PC-3 (cell line): ENCODE measurements at places on chromosomes 11 and 22.

GRCh38 chr11:14751975-14752407 lies 108.4 kb downstream of the PDE3B start:
- no peak for DNase-seq

DNA sequence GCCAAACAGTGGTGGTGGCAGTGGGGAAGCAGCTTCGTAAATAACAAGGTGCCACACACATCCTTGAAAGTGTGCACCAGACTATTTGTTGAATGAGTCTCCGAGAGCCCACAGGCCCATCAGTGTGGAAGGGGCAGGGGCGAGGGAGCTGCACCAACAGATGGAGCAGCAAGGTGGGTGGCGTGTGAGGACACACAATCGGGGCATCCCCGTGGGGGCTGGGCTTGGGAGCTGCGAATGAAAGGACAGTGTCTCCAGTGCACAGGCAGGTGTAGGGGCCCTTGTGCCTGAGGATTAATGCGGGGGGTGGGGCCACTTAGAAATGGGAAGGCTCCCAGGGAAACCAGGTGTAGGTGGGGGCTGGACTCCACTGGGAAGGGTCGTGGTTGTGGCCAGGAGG lies 2.8 kb downstream of the NRXN2 start:
- no peak for DNase-seq

GRCh38 chr22:35838855-35839576 lies 121.3 kb downstream of the APOL5 start:
- peak; percentile 54 for DNase-seq

DNA sequence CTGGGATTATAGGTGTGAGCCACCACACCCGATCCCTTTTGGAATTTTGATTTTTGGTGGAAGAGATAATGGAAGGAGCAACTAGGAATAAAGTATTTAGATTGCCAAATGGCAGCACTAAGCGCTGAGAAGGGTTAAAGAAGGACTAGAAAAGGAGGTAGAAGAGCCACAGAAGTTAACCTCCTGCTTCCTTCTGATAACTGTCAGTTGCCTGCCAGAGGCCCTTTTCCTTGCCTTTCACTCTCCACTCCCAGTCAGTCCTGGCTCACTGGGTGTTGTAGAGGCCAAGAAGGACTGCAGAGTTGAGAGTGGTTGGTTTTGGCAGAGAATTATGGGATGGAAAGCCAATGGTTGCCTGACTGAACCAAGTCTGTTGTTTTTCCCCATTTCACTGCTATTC lies 19.3 kb downstream of the ZC3H12C start:
- DNase-seq: no peak

DNA sequence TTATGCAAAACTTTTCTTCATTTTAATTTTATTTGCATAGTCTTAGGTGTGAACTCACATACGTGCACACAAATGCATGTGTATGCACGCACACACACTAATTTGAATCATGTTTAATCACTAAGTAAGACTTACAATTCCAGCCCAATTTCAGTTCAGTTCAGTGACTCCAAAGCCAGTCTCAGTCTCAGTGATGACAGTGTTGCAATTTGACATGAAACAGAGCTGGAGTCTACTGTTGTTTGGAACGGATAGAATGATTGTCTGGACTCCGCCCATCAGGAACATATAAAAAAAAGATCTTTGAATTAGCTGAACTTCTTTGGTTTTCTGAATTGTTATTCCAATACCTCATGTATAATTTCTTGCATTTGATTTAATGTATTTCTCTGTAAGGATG lies 14.9 kb upstream of the OR51S1 start:
- no peak for DNase-seq

DNA sequence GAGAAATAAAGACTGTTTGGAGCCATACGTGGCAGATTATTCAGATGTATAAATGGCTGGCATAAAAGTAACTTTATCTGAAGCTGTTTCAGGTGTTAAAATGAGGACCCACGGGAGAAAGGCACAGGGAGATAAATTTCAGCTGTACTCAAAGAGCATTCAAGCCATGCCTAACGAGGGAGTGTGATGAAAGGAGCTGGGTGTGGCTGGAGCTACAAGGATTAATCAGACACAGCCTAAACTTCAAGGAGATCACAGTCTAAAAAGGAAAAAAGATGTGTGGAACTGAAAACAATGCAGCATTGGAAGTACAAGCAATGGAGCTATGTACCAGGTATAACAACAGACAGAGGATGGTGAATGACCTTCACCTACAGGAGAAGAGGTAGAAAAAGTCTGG lies 120.8 kb upstream of the APOA1 start:
- no peak for DNase-seq

DNA sequence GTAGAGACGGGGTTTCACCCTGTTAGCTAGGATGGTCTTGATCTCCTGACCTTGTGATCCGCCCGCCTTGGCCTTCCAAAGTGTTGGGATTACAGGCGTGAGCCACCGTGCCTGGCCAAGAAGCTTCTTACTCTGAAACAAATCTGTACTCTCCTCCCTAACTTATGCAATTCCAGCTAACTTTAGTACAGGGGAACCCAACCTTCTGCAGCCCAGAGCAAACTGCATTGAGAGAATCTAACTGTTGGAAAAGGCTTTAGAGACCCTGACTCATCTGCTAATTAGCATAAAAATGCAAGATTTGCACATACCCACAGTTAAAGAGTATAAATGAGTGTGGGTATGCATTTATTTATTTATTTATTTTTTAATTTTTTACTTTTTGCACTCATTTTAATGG lies 64.8 kb downstream of the APOL5 start:
- DNase-seq: no peak

DNA sequence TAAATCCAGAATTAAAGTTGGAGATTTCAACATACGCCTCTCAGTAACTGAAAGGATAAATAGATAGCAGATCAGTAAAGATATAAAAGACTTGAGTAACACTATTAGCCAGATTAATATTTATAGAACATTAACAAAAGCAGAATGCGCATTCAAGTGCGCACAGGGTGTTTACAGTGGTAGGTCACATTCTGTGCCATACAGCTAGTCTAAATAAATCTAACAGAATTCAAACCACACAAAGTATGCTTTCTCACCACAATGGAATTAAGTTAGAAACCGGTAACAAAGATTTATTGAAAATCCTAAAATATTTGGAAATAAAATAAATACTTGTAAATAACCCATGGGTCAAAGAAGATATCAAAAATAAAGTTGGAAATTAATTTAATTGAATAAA lies 341.0 kb downstream of the DYNC2H1 start:
- DNase-seq: no peak

DNA sequence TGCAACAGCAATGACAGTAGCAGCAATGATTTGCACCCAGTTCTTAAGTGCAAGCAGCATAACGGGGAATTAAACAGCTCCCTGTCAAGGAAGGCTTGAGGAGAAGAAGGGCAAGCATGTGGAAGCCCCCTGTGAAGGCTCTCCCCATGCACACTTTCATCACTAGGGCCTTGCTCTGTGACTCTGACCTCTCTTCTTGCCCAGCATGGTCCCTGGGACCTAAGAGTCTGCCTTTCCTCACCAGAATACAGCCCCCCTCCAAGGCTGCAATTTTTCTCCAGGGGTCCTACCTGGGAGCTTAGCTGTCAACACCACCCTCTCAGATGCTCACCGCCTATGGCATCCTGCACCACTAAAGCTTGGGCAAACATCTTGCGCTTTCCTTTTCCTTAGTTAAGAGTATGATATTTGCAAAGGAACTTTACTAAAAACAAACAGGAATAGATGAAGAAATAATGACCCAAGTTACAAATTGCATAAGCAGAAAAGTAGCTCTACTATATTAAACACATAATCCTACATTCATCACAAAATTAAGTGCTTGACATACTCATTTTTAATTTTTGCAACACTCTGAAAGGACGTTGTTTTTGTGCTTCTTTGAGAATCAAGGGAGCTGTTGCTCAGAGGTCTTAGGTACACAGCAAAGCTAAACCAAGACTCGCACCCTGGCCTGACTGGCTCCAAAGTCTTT lies 187.6 kb downstream of the ADAMTS15 start:
- peak; percentile 43 for DNase-seq

DNA sequence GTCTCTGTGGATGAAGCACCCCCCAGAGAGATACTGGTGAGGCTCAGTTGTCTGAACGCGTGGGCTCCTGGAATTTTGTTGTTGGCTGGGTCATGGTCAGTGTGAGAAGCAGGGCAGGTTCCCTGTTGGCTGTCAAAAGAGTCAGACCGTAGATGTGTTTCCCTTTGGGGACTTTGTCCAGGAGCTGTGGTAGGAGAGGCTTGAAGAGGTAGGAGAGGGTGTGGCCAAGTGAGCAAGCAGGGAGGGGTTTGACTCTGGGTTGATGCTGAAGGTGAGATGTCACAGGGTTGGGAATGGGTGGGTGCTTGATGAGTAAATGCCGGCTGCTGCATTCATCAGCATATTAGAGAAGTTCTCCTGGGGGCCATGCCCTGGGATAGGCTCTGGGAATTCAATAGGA lies 803.2 kb downstream of the TBC1D22A start:
- no peak for DNase-seq

GRCh38 chr11:57380975-57381374 lies at the start of gene PRG3:
Gene PRG3 (minus strand): TSS chr11:57381150. CDS start chr11:57380708, 442 bp downstream.
- DNase-seq: no peak

DNA sequence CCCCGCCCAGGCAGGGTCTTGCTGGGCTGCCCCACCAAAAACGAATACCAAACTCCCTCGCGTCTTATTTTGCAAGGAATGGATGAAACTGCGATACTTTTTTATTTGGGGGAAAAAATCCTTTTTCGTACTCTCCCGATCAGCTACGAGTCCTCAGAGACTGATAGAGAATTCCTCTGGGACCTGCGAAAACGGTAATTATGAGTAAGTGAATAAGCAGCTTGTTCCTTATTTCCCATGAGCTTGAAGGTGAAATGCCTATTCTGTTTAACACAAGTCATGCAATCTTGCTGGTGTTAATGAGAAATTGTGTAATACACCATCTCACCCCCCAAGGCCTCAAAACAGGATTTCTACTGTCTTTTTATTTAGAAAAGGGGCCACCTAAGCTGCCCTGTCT lies 5.5 kb downstream of the GRK3 start:
- DNase-seq: no peak

- no peak for DNase-seq
Observed at GRCh38 chr22:46051646-46052045, 74.7 kb upstream of the WNT7B start.

DNA sequence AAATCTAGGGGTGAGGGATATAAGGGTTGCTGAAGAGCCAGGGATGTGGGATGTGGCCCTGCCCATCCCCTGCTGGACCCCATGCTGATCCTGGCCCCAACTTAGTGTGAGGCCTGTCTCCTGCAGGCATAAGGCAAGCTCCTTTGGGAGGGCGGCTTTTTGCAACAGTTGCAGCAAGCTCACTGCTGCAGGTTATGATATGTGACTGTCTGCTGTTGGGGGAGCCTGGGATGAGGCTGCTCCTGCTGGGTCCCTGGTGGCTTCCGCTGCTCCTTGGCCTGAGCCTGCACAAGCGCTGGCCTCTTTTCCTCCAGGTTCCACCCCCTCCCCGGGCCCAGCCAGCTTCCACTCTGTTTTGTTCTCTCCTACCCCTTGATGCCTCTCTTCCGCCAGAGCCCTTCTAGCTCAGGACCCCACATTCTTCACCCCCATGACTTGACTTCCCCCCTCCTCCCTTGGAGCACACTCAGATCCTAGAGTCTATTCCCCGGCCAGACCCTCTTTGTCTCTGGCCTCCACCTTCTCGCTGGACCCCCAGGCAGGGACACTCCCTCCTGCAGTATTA lies 35.0 kb upstream of the SYT13 start:
- DNase-seq: no peak

DNA sequence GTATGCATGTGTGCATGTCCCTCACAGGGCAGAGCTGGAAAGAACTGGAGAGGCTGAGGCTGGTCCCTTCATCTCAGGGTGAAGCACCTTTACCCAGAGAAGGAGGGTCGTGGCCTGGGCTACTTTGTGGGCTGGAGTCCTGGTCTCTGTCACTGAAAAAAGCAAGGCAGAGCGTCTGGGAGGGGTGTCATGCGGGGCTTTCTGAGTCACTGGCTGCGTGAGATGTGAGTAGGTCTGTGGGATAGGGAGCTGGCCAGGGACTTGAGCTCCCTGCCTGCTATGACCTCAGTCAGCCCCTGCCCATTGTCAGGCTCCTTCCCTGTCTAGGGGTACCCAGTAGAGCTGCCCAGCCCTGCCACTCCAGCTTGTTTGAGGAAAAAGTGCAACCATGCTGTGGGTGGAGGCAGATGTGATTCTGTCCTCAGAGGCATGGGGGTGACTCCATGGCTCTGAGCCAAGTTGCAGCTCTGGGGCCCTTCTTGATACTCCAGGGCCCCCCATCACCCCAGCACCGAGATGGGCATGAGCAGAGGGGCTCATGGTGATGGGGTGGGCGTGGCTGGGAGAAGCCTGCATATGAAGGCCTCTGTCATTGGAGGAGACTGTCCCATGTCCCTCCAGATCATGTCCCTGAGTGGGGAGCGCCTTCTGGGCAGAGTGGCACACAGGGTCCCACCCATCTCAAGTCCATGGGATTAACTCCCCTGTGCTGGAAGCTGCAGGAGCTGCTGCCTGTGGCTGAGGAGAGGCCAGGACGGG lies 27.8 kb downstream of the KCNQ1 start:
- DNase-seq: no peak

GRCh38 chr22:24423519-24424000 lies 3.8 kb upstream of the ADORA2A start:
- peak; percentile 34 for DNase-seq

DNA sequence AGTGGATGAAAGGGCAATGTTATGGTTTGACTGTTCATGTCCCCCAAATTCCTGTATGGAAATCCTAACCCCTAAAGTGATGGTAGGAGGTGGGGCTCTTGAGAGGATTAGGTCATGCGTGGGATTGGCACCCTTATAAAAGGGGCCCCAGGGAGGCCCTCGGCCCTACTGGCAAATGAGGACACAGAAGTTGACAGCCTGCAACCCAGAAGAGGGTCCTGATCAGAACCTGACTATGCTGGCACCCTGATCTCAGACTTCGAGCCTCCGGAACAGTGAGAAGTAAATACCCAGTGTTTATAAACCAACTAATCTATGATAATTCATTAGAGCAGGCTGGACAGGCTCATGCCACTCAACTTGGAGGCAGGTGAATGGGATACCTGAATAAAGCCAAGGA lies 8.7 kb downstream of the IFITM10 start:
- DNase-seq: no peak

GRCh38 chr22:50621356-50621880 lies 6.5 kb downstream of the ARSA start:
- no peak for DNase-seq

DNA sequence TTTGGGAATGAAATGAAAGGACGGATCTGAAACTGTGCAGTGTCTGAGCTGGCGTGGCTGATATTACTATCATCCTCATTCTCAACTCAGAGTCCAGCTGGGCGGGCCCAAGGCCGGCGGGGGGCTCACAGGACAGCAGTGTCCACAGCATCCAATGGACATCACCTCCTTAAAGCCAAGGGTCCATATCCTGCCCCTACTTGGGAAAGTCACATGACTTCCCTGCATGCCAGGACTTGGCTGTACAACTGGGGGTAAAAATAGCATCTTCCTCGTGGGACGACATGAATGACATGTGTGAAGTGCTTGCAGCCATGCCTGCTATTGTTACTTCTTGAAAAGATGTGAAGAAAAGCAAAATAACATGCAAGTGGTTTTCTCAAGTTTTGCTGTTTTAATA lies 82.3 kb downstream of the TRMU start:
- DNase-seq: no peak
